ENCODE measurements at places on chromosomes 6 and 20.

- DNase-seq = no peak
Measured at GRCh38 chr20:35856866-35857265, 85.1 kb downstream of the PHF20 start.

- no peak for DNase-seq
Measured at GRCh38 chr6:33980176-33981175, 165.4 kb downstream of the GRM4 start.

DNA sequence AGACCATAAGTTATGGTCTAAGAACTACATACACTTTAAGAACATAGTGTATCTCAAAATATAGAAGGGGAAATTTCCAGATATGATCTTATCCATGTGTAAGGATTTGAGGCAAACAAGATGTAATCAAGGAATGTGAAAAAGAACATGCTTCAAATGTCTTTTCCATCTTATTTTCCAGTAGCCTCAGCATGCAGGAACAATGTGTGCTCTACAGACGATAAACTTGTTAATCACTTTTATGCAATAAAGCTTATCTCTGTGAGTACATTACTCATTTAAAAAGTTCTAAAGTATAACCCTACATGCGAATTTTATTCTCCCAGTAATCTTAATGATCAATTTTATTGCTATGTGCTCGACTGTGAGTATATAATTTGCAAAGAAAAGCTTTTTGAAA lies 185.2 kb downstream of the ALDH8A1 start:
- no peak for DNase-seq

GRCh38 chr20:37615340-37616109 lies 78.3 kb upstream of the CTNNBL1 start:
- peak; percentile 50 for DNase-seq

- DNase-seq = no peak
Measured at GRCh38 chr6:40906759-40907158, 132.3 kb downstream of the UNC5CL start.

DNA sequence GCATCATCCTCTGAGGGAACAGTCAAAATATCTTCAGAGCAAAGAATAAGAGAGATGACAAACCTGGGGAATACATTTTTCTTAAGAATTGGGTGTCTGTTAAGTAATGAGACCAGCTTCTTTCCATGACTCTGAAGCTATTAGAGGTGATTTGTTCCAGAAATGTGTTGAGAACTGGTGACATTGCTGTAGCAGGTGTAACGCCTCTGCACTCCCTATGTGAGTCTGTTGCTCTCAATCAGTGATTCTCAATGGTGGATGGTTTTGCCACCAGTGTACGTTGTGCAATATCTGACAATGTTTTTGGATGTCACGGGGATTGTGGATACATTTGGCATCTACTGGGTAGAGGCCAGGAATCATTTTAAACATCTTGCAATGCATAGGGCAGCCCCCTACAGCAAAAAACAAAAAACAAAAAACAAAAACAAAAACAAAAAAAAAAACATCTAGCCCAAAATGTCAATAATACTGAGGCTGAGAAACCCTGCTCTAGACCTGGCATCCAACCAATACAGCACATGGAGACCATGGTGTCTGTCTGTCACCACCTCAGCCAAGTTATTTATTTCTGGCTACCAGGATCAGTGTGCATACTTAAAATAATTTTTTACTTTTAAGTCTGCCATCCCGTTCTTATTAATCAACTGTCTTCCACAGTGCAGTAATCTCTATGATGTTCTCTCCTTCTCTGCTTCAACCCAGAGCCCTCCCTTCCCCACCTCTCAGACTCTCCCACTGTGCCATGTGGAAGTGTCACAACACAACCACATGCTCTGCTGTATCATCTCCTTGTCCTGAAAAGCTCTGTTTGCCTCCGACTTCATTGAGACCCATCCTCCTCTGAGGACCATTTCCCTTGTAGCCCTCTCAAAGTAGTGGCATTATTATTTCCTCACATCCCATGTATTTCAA lies 43.7 kb downstream of the KLHL32 start:
- no peak for DNase-seq

DNA sequence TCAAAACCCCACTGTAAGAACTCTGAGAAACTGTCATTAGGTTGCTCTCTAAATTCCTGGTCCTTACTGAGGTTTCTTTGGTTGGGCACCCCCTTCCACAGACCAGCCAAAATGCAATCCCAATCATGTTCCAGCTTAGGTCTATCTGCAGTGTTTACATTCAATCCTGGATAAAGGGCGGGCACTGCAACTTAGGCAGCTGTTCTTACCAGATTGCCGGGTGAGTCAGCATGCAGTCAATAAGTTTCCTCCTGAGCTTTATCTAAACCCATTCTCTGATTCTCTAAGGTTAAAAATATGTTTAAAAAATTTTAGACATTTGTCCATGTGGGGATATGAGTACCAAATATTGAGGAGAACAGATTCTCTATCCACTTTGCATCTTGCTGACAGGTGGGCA lies 197.8 kb downstream of the HAO1 start:
- peak; percentile 79 for DNase-seq

DNA sequence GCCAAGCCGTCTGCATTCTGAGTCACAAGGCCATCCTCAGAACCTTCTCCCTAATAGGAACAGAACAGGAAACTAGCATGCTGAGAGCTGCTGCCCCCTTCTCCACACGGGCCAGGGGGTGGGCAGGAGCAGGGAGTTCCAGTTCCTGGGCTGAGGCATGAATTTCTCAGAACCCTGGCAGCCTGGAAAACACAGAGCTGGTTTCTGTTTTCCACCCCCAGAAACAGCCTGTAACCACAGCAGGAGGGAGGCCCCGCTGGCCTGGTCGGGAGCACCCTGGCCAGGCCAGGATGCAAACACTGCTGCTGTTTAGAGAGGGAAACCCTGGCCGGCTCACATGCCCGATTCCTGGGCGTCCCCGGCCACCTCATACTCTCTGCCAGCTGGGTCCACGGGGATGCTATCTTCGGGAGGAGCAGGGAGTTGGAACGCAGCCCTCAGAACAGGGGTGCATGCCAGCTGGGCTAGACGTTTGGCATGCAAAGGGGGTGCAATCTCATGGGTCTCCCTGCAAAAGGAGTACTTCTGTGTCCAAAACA lies 130.1 kb downstream of the NFATC2 start:
- DNase-seq = peak; percentile 81

GRCh38 chr6:9064156-9064555 lies 628.8 kb upstream of the SLC35B3 start:
- DNase-seq = no peak

GRCh38 chr6:105873211-105873704 lies 212.9 kb upstream of the PRDM1 start:
- DNase-seq = peak; percentile 31

DNA sequence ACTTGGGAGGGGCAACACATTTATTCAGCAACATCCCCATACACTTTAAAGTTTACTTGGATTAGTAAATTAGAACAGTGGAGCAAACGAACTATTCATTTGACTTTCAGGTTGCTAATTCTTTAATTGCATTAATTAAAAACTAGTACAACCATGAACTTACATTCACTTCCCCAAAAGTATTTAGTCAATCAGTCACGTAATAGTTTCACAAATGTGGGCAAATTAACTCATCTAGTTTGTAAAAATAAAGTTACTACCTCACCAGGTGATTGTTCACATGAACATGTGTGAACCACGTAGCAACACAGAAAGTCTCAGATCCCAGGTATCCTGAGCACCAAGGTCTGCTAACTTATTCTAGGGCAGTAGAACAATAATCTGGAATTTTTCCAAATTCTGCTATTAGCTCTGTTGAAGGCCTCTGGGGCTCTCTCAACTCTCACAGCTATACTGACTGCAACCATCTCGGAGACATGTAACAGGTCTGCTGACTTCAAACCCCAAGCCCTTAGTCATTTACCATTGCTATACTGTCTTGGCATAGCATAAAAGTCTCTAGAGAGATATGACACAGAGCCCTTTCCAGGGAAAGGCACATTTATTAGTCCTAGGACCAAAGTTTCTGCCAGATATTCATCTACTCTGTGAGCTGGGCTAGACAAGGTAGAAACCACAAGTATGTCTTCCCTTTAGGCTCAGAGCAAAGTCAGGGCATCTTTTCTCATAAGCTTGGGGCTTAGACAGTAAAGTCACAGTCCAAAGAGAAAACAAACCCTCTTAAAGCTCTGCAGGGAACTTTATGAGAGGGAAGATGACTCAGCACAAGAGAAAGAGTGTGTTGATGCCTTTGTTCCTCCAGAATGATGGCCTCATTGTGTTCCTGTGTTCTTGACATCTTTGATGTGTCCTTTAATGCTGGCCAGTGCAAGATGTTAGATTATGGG lies 50.9 kb upstream of the CCDC28A start:
- DNase-seq = peak; percentile 89

- DNase-seq = peak; percentile 28
Measured at GRCh38 chr6:26215585-26216358, 128.5 kb downstream of the HFE start.

DNA sequence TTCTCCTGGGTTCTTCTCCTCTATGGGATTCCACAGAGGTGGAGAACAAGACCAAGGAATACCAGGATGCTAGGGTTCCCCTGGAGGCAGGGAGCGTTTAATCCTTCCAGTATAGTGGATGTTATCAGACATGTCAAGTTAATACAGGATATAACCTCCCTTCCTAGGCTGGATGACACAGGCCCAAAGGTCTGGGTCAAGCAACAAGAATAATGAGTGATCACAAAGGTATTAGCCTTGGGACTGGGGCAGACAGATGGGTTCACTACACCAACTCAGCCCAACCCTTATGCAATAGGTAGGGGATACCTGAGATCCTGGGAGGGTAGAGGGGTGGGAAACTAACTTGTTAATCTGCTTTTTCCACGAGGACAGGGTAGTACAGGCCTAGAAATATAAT lies 690.3 kb downstream of the HTR1B start:
- no peak for DNase-seq

- DNase-seq = no peak
Measured at GRCh38 chr6:811831-812230, 118.9 kb upstream of the EXOC2 start.

DNA sequence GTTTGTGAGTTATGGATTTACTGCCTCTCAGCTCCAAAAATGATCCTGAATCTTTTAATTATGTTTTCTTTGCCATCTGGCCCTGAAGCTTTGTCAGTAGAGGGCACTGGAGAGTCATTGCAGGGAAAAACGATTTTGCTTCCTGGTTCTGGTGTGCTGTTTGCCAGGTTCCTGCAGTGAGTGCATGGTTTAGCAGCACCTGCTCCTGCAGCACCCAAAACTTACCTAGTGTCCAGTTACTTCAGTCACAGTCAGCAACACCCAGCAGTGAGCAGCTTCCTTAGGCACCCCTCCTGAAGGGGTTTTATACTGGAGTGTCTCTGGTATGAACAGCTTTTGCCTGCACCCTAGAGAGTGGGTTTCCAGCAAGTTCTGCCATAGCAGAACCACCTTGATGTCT lies 6.0 kb upstream of the TRIM26 start:
- peak; percentile 75 for DNase-seq

DNA sequence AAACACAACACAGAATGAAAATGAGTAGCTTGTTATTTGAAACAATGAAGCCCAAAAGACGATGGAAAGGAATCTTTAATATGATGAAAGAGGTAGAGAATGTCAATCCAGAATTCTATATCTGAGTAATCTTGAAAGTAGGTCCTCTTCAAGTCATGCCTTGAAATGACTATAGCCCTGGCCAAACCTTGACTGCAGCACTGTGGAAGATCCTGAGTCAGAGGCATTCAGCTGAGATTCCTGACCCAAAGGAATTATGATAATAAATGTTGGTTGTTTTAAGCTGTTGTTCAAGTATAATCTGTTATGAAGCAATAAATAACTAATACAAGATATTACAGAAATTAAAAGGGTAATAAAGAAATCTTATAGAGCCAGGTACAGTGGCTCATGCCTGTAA lies 64.8 kb downstream of the IBTK start:
- DNase-seq = peak; percentile 77

DNA sequence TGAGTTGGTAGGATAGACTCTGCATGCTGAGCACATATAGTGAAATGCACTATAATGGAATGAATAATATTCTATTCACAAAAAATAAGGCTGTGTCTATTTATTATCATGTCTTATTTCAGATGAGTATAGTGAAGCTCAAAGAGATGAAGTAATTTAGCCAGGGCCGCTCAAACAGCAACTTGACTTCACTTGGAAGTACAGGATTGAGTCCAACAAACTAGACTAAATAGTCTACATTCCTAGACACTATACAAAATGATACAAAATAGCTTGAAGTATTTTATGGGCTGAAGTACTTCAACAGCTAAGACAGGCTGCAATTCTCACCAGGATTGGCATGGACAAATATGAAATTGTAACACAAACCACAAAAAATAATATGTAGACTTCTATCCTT lies 144.5 kb upstream of the DST start:
- peak; percentile 51 for DNase-seq

DNA sequence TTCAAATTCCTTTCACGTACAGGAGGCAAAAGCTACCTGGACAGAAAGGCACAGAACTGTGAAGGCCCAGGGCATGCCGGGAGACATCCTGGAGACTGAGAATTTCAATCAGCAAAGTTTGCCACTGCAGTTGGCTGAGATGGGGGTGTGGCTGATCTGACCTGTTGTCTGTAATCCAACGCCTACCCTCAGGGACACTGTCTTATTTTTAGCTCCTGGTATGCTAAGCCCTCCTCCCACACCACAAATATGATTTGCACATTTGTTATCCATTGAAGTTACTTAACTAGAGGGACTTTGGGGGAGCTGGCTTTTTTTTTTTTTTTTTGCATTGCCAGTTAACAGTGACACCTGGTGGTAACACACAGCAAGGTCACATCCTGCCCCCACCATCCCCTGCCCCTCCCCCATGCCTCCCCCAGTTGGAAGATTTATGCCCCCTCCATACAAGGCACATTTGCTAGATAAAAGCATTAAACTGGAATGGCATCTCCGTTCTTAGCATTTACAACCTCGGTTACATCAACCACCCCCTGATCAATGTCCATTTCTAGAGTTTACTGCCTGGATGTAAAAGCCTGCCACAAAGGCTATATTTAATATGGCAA lies 40.4 kb downstream of the TTI1 start:
- peak; percentile 97 for DNase-seq

GRCh38 chr20:34951652-34952051 lies 4.0 kb downstream of the GSS start:
- peak; percentile 52 for DNase-seq

DNA sequence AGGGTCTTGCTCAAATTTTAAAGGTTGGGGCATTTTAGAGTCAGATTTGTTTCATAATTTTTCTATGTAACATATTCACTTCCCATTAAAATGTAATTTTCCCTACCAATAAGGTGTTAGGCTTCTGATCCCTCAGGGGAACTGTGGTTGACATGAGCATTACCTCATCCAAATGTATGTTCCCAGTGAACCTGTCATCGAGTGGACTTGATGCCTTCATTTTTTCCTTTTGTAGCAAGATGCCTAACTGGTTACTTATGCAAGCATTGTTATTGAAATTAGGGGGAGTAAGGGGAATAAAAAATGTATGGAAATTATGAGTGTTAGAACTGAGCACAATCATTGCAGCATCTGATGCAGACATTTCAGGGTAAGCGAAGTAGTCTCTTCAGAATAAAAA lies 360.5 kb downstream of the BCKDHB start:
- DNase-seq = peak; percentile 37

DNA sequence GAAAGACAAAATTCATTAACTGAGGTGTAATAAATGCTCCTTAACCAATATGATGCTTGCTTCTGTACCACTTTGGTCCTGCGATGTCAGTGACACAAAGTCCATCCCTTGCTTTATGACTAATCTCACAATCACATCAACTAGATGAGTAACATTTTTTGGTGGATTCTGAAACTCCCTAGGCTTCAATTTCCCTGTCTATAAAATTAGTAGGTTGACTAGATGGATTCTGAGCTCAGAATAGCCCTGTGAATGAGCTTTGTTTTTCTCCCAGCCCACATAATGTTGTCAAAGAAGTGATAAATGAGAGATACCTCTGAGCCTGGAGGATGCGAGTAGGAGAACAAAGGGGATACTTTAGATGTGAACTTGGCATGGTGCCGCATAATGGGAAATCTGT lies 9.1 kb downstream of the TXLNB start:
- no peak for DNase-seq

- no peak for DNase-seq
Measured at GRCh38 chr6:40196135-40196518, 261.9 kb upstream of the MOCS1 start.

Data from choroid plexus epithelial cell (primary cell).